ENCODE measurements at places on chromosomes 5 and 9.

DNA sequence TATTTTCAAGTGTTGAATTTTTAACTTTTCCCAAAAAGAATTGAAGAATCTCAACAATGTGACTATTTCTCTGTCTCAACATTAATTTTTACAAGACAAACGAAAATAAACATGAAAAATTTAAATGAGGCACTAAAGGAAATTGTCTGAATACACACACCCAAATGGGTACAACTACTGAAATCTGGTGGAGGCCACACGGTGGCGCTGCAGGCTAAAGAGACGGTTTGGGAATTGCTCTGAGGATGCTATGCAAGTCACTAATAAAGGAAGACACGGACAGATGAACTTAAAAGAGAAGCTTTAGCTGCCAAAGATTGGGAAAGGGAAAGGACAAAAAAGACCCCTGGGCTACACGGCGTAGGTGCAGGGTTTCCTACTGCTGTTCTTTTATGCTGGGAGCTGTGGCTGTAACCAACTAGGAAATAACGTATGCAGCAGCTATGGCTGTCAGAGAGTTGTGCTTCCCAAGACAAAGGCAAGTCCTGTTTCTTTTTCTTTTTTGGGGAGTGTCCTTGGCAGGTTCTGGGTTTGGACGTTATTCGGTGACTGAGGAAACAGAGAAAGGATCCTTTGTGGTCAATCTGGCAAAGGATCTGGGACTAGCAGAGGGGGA lies at the start of gene PCDHB10:
TSS of gene PCDHB10 (plus strand) at position 244 of the 616 bp plus-strand sequence. CDS start at position 444, 200 bp downstream.
- DNase-seq, result no peak

GRCh38 chr9:28853477-28853876 lies 1280.2 kb upstream of the C9orf72 start:
- DNase-seq, result no peak

GRCh38 chr5:163310997-163311396 lies 126.4 kb upstream of the CCNG1 start:
- DNase-seq, result no peak

DNA sequence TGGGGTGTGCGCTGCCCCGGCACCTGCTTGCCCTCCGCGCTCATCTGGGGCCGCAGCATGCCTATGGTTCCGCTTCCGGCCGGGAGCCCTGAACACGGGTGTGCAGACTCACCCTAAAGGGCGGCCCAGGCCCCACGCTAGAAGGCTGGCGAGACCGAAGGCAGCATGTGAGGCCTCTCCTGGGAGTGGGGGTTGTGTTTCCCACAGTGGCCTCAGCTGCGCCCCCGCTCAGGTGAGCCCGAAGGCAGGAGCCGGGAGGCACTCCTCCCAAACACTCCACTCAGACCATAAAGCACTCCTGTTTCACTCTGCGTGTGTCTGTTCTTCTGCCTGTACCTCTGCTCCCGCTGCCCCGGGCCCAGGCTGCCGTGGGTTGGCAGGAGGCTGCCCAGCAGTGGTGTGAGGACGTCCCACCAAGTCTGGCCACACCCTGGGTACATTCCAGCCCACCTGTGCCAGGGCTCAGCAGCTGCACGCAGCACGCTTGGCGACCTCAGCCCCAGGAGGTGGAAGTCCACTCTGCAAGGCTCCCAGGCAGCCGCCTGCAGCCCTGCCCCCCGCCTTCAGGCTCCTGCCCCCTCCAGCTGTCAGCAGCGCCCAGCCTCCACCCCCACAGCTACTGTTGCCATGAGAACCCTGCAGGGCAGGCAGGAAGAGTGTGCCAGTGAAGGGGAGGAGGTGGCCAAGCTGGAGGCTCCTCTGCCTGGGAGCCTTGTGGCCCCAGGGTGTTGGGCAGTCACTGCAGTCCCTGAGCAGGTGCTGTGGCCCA lies 1.2 kb upstream of the AJM1 start:
- DNase-seq, result no peak

DNA sequence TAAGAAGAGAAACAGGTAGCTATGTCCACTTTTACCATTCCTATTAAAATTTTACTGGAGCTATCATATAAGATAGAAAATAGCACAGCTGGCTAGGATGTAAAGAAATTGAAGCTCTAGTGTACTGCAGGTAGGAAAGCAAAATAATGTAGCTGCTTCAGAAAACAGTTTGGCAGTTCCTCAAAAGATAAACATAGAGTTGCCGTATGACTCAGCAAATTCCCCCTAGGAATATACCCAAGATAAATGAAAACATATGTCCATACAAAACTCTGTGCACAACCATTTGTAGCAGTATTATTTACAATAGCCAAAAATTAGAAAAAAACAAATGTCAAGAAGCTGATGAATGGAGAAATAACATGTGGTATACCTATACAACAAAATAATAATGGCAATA lies 64.6 kb upstream of the SHISAL2B start:
- DNase-seq, result no peak

DNA sequence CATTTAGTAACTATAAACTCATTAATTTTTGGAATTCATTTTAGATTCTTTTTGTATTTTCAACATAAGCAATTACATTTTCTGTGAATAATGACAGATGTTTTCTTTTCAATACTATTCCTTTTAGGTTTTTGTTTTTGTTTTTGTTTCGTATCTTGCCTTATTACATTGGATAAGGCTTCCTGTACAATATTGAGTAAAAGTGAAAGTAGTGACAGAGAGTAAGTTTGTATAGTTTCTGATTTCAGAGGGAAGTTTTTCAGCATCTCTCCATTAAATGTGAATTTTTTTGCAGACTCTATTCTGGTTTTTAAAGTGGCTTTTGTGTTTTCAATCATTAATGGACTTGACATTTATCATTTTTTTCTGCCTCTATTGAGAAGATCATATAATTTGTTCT lies 12.8 kb upstream of the CAMK4 start:
- no peak for DNase-seq

DNA sequence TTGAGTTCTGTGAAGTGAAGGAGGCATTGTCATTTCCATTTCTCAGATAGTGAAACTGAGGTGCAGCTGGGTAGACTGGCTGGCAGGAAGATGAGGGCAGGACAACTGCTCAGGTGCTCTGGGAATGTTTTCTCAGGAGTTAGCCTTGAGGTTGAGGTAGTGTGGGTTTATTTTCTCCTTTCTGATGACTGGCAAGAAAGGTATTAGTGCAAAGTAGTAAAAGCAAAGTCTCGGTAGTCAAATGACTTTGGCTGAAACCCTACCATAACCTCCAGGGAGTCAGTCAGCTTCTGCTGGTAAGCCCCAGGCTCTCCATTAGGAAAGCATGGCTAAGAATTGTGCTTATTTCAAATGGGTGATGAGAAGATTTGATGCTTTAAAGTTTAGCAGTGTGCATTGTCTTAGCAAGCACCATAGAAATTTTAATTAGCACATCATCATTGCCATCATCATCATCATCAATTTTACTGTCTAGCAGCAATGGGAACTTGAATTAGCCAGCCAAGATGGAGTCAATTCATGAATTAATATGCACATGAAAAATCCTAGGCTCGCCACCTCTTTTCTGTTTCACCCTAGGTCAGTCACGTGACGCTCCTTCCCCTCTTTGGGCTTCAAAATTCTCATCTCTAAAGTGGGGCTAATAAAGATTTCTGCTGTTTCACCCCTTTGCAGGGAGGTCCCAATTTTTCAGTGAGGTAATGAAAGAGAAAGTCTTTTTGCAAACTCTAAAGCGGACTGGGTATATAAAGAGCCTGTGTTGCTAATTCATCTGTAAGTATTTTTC lies 10.7 kb upstream of the PAPPA start:
- no peak for DNase-seq

- no peak for DNase-seq
Measured at GRCh38 chr5:122083535-122083934, 5.5 kb upstream of the LOX start.

DNA sequence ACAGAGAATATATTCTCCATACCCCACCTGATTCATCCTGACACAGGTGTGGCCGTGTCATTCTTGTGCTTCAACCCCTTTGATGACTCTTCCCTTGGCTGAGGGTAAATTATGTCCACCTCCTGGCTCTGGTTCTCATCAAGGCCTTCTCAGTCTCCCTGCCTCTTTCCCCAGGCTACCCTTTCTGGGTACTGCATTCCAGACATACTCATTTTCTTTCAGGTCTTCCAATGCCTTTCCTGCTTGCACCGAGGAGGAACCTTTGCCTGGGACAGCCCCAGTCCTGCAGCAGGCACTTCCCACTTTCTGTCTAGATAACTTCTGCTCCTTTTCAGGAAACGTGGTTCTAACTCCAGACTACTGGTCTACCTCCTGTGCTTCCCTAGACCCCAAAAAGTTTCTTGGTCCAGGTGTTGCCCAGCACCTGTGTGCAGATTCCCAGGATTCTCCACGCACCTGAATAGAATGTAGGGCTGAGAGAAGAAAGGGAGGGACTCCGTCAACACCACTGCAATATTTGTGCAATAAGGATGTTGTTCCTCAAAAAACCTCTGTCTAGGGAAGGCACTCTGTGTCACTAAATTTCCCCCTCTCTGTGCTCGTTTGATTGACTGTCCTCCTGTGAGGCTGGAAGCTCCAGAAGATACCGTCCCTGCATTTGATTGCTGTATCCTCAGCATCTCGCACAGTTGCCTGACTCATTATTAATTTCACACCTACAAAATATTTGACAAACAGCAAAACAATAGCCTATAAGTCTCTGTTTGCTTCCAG lies 255.4 kb upstream of the NFIL3 start:
- DNase-seq, result no peak

DNA sequence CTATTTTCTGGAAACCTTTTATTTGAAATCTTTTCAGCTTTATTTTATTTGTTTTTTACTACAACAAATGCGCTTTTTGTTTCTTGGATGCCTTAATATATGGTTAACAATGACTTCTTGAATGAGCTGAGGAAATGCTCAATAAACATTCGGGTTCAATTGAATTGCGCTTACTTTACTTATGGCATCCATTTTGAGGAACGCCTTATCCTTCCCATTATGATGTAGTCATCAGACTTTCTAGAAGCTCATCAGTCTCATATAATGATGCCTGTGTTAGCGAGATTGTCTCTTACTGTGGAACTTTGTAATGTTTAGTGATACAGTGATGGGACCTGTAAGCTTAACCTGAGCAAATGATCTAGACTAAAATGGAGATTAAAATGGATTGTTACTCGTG lies 916 bp downstream of the SHLD3 start:
- no peak for DNase-seq

GRCh38 chr9:78691542-78691941 lies 394.6 kb downstream of the PSAT1 start:
- DNase-seq, result no peak

GRCh38 chr9:76351006-76351405 lies 43.2 kb downstream of the RFK start:
- no peak for DNase-seq

DNA sequence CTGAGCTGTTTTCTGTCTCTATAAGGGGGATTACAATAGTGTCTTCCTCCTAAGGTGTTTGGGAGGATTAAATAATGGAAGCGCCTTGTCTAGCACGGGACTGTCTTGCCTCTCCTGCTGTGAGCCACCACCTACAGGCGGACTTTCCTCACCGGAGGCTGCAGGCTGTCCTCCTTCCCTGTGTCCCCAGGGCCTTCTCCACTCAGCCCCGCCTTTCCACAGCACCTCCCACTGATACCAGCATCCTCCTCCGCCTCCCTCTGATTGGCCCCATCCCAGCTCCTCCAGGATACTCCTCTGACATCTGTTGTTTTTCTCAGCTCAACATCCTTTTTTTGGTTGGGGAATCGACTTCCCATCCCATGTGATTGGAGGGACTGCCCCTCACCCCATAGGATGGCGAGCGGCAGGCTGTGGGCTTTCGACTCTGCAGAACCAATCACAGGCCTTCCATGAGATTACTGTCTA lies 851 bp upstream of the ZDHHC12 start:
- DNase-seq, result peak; percentile 50

- no peak for DNase-seq
Measured at GRCh38 chr5:83156001-83156400, 78.7 kb downstream of the XRCC4 start.

DNA sequence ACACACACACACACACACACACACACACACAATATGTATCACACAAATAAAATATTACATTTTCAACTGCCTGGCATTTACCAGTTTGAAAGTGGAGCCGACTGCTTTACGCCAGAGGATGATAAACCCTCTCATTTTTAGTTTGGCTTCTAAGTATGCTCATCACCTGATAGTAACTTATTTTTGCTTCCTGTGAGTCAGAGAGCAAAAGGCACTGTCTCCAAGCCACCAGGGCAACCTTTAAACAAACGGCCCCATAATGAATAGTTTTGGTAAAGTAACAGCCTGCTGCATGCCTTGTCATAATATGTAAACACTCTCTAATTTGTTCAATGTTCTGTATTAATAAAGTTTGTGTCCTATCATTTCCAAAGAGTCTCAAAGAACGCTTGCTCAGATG lies 26.9 kb downstream of the KLF4 start:
- peak; percentile 20 for DNase-seq

DNA sequence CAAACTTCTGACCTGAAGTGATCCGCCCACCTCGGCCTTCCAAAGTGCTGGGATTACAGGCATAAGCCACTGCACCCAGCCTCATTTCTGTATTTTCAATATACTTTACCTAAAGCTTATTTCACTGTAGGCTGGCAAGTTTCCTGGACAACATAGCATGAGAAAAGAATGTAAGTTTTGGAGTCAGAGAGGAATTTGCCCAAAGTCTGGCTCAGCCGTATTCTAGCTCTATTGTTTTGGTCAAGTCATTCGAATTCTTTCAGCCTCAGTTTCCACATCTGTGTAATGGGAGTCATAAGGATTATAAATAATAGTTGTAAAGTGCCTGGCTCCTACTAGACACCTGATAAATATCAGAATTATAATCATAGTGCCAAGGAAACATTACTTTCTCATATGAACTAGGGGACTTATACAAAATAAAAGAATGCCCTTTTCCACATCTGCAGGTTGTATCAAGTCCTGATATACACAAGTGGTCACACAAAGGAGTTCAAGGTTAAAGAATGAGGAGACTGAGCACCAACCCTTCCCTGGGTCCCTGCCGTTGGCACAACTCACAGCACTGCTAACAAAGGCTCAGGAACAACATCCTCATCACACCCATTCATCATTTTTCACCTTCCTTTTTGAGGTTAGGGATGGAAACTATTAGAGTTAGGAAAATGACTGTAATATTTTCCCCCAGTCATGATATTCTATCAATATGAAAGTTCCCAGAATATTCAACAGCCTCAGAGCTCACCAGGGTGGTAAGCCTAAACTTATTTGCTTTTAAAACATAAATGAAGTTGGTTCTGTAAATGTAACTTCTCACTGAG lies 34.6 kb upstream of the RAI14 start:
- no peak for DNase-seq

- peak; percentile 43 for DNase-seq
Measured at GRCh38 chr9:32251539-32251938, 132.9 kb upstream of the ACO1 start.

DNA sequence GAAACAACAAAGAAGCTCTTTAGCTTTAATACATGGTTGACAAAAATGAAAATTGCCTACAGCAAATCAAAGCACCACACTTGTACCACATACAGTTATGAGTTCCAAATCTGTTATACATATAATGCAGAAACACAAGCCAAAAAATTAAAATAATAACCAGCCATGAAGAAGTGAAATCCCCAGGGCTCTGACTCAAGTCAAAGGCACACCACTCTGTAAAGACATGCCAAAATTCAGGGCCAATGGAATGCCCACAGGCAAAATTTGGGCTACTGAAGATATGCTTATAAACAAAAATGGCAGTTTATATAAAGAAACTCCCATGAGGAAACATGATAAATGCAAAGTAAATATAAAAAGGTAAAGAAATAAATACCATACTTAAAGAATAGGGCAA lies 29.0 kb downstream of the THBS4 start:
- peak; percentile 71 for DNase-seq
